ENCODE measurements at places on chromosomes 1 and 21. TPM values are rescaled to one million over a fixed set of nuclear protein-coding genes. Genes with fewer than 3 reads are reported as not detected.
A peak's percentile ranks its signal among the peaks of the same experiment; 100 is the strongest.

CLCA1 gene
- total RNA-seq: 0.36 TPM

ZBTB8A gene
- 21.4 TPM for total RNA-seq

ARHGEF16 gene
- total RNA-seq: 47.7 TPM

AK5 gene
- total RNA-seq: 0.84 TPM

DNA sequence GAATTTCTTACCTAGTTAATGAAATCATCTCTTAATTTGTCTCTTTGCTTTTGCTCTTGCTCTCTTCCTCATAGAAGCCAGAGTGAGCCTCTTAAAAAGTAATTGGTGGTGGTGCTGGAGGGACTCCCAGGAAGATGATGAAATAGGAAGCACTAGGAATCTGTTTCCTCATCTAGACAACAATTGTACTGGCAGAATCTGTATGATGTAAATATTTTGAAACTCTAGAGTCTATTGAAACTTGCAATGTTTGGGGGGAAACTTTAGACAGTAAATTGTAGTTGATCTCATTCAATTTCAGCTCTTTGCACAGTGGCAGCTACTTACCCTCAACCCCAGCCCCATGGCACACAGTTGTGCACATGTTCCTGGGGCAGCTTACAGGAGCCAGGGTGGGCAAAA lies 10.6 kb downstream of the RGSL1 start:
- no peak overlapping the region for H3K4me3 ChIP-seq
- DNase-seq: no peak
- H3K4me1 ChIP-seq: no peaks in the 10 kb centered on the region
- no peaks in the 10 kb centered on the region for H3K27me3 ChIP-seq
- H3K36me3 ChIP-seq: no peaks in the 10 kb centered on the region

- no peak overlapping the region for H3K27ac ChIP-seq
- H3K4me3 ChIP-seq: no peak overlapping the region
- H3K27me3 ChIP-seq: no peaks in the 10 kb centered on the region
Measured at GRCh38 chr21:45947296-45947695, 34.3 kb upstream of the COL6A1 start.

DNA sequence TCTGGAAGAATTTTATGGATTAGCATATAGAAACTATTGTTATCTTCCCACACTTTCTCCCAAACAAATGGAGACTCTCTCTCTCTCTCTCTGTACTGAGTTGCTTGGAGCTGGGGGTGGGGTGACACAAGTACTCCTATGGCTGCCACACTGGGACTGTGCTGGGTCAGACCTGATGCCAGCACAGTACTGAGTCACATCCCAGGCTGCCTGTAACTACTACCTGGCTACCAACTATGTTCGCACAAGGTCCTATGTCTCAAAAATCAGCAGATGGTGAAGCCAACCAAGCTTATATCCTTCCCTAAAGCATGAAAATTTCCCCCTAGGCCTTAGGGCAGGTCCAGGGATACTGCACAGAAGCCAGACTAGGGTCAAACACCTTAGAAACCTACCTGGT lies 66.6 kb downstream of the FAF1 start:
- H3K27me3 ChIP-seq: no peaks in the 10 kb centered on the region
- DNase-seq: no peak
- H3K4me3 ChIP-seq: no peak overlapping the region
- H3K36me3 ChIP-seq: peaks cover 11% of the 10 kb centered on the region
- H3K27ac ChIP-seq: no peak overlapping the region
- H3K4me1 ChIP-seq: no peaks in the 10 kb centered on the region

DNA sequence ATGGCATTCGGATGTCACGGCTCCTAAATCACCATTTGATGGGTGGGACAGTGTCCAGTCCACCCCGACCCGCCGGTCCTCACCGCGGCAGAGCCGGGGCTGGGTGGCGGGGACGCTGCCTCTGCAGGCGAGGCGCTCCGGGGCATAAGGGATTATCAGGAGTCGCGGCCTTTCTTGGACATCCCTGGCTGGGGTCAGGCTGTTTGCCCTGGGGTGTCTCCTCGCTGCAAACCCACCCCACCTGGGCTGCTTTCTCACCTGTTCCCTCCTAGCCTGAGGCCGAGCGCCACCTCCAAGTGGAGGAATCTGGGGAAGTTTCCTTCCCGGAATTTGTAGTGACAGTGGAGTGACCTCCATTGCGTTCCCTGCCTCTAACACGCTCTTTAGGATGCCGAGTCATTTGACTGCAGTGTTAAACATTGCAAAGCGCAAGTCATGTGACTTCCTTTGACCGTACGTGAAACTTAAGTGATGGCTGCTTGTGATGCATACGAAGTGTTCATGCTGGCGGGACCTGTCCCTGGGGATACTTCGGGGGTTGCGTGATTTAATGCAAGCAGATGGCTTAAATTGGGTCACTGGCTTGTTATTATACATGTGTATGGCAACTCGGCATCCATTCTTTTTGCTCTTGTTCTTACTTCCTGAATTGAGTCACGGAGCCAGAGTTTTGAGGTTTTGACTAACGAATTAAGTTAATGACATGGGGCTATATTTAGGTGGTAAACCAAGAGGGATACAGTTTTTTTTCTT lies 536 bp downstream of the LGALS8 start:
- H3K4me3 ChIP-seq: peak overlapping the region; percentile 80
- peak; percentile 79 for DNase-seq
- no peaks in the 10 kb centered on the region for H3K36me3 ChIP-seq
- H3K27ac ChIP-seq: no peak overlapping the region
- peaks cover 18% of the 10 kb centered on the region for H3K27me3 ChIP-seq
- H3K4me1 ChIP-seq: no peaks in the 10 kb centered on the region

DNA sequence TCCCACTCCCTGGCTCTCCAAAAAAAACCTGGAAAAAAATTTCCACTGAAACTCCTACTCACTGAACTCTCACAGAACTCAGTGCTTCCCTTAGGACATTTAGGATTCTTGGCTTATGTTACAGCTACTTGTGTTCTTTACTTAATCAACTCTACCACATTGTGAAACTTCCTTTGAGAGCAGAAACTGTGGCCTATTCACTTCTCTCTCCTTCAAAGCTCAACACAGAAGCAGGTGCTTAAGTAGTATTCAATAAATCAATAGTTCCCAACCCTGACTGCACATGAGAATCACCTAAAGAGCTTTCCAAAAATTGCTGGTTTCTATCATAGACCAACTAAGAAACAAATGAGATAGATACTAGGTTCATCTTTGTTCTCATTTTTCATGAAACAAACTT lies 67.9 kb upstream of the DMRTA2 start:
- H3K4me3 ChIP-seq: no peak overlapping the region
- no peaks in the 10 kb centered on the region for H3K27me3 ChIP-seq

GRCh38 chr21:42384156-42384945 lies 11.5 kb downstream of the TMPRSS3 start:
- H3K27me3 ChIP-seq: no peaks in the 10 kb centered on the region
- no peaks in the 10 kb centered on the region for H3K4me1 ChIP-seq
- H3K36me3 ChIP-seq: no peaks in the 10 kb centered on the region
- no peak for DNase-seq

GRCh38 chr21:37085726-37086125 lies 12.7 kb downstream of the TTC3 start:
- H3K4me1 ChIP-seq: no peaks in the 10 kb centered on the region
- no peak overlapping the region for H3K27ac ChIP-seq
- H3K36me3 ChIP-seq: peaks cover 50% of the 10 kb centered on the region
- no peak overlapping the region for H3K4me3 ChIP-seq

- no peak overlapping the region for H3K27ac ChIP-seq
- H3K4me3 ChIP-seq: no peak overlapping the region
- DNase-seq: no peak
Measured at GRCh38 chr1:25645637-25646400, 29.2 kb downstream of the MAN1C1 start.

- no peaks in the 10 kb centered on the region for H3K36me3 ChIP-seq
- no peaks in the 10 kb centered on the region for H3K27me3 ChIP-seq
- no peak for DNase-seq
- no peak overlapping the region for H3K27ac ChIP-seq
- H3K4me3 ChIP-seq: no peak overlapping the region
Measured at GRCh38 chr21:46173573-46173972, 10.7 kb downstream of the SPATC1L start.

GRCh38 chr1:214377886-214378285 lies 96.9 kb downstream of the SMYD2 start:
- DNase-seq: no peak
- H3K4me1 ChIP-seq: peaks cover 21% of the 10 kb centered on the region
- H3K27me3 ChIP-seq: no peaks in the 10 kb centered on the region
- peaks cover 81% of the 10 kb centered on the region for H3K36me3 ChIP-seq
- H3K27ac ChIP-seq: no peak overlapping the region

GRCh38 chr1:26395754-26396153 lies 14.9 kb upstream of the LIN28A start:
- no peak for DNase-seq
- no peaks in the 10 kb centered on the region for H3K36me3 ChIP-seq
- no peak overlapping the region for H3K4me3 ChIP-seq
- H3K27ac ChIP-seq: no peak overlapping the region
- no peaks in the 10 kb centered on the region for H3K27me3 ChIP-seq

GRCh38 chr1:99490031-99490430 lies 155.9 kb upstream of the PALMD start:
- no peak overlapping the region for H3K4me3 ChIP-seq
- no peaks in the 10 kb centered on the region for H3K4me1 ChIP-seq
- no peak for DNase-seq
- H3K27ac ChIP-seq: no peak overlapping the region
- no peaks in the 10 kb centered on the region for H3K27me3 ChIP-seq

DNA sequence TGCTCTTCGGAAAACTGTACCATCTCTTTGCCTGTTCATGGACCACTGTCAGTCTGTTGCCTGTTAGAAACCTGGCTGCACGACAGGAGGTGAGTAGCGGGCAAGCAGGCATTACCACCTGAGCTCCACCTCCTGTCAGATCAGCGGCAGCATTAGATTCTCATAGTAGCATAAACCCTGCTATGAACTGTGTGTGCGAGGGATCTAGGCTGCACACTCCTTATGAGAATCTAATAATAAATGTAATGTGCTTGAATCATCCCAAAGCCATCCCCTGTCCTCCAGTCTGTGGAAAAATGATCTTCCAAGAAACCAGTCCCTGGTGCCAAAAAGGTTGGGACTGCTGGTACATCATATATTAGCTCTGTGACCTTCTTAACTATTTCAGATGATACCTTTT lies 110.0 kb downstream of the SMYD3 start:
- no peak for DNase-seq
- no peaks in the 10 kb centered on the region for H3K4me1 ChIP-seq
- H3K4me3 ChIP-seq: no peak overlapping the region
- H3K27me3 ChIP-seq: no peaks in the 10 kb centered on the region
- no peak overlapping the region for H3K27ac ChIP-seq

GRCh38 chr1:112713466-112714312 lies 1.4 kb downstream of the PPM1J start:
- no peaks in the 10 kb centered on the region for H3K4me1 ChIP-seq
- H3K27ac ChIP-seq: no peak overlapping the region
- peak overlapping the region; percentile 76 for H3K4me3 ChIP-seq
- peak; percentile 76 for DNase-seq

- H3K4me1 ChIP-seq: no peaks in the 10 kb centered on the region
- H3K4me3 ChIP-seq: no peak overlapping the region
- H3K36me3 ChIP-seq: no peaks in the 10 kb centered on the region
Measured at GRCh38 chr1:109792056-109792831, 28.5 kb upstream of the EPS8L3 start.

- no peaks in the 10 kb centered on the region for H3K27me3 ChIP-seq
- H3K4me1 ChIP-seq: no peaks in the 10 kb centered on the region
- no peak overlapping the region for H3K4me3 ChIP-seq
Measured at GRCh38 chr1:6842301-6842700, 57.0 kb downstream of the CAMTA1 start.

- DNase-seq: no peak
- peak overlapping the region; percentile 16 for H3K4me3 ChIP-seq
- H3K27me3 ChIP-seq: no peaks in the 10 kb centered on the region
- H3K27ac ChIP-seq: no peak overlapping the region
Measured at GRCh38 chr1:175808999-175809398, 65.6 kb upstream of the TNR start.

- no peak for DNase-seq
- no peak overlapping the region for H3K27ac ChIP-seq
- H3K36me3 ChIP-seq: no peaks in the 10 kb centered on the region
Measured at GRCh38 chr1:160863774-160864131, 1.1 kb upstream of the CD244 start.

DNA sequence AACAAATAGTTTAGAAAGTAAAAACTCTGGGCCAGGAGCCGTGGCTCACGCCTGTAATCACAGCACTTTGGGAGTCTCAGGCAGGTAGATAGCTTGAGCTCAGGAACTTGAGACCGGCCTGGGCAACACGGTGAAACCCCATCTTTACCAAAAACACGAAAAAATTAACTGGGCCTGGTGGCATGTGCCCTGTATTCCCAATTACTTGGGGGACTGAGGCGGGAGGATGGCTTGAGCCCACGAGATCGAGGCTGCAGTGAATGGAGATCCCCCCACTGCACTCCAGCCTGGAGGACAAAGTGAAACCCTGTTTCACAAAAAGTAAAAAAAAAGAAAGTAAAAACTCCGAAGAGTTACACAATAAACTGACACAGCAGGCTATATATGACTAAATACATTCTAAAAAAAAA lies 10.6 kb downstream of the CEP170 start:
- H3K27me3 ChIP-seq: no peaks in the 10 kb centered on the region
- no peak for DNase-seq
- H3K36me3 ChIP-seq: peaks cover 19% of the 10 kb centered on the region
- H3K4me1 ChIP-seq: no peaks in the 10 kb centered on the region
- H3K4me3 ChIP-seq: no peak overlapping the region
- no peak overlapping the region for H3K27ac ChIP-seq

GRCh38 chr1:87140831-87141540 lies 187.7 kb upstream of the LMO4 start:
- H3K36me3 ChIP-seq: no peaks in the 10 kb centered on the region
- no peaks in the 10 kb centered on the region for H3K4me1 ChIP-seq
- no peak overlapping the region for H3K4me3 ChIP-seq
- no peak overlapping the region for H3K27ac ChIP-seq
- DNase-seq: no peak

DNA sequence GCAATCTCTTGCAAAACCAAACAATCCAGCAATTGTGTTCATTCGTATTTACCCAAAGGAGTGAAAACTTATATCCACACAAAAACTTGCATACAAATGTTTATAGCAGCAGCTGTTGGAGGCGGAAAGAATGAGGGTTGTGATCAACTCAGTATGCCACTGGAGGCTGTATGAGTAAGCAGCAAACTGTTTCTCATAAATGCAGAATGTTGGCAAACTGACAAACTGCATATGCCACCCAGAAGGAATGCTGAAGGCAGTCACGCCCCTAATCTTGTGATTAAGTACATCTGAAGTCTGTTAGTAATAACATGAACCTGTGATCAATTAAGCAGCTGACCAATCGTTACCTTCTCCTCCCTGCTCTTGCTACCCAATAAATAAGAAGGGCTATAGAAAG lies 60.5 kb upstream of the CR2 start:
- H3K27ac ChIP-seq: no peak overlapping the region
- no peak overlapping the region for H3K4me3 ChIP-seq
- peaks cover 5% of the 10 kb centered on the region for H3K4me1 ChIP-seq
- no peaks in the 10 kb centered on the region for H3K36me3 ChIP-seq

DNA sequence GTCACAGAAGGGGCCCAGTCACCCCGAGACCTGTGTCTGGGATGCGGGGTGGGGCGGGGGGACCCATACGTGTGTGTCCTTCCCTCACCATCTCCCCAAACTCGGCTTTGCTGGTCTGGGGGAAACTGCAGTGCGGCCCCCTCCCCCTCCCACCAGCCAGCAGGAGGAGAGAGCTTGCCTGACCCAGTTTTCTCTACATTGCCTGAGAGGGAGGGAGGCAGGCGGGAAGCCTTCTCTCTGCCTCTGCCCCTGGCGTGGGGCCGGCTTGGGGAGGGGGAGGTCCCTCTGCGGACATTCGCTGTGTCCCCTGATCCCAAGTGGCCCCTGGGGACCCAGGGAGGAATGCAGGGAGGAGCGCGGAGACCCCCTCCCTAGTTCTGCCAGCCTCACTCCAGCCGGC lies 3.9 kb downstream of the EPHA8 start:
- no peaks in the 10 kb centered on the region for H3K4me1 ChIP-seq
- H3K27me3 ChIP-seq: peaks cover 29% of the 10 kb centered on the region
- no peak for DNase-seq
- no peaks in the 10 kb centered on the region for H3K36me3 ChIP-seq
